ENCODE measurements at places on chromosomes 16 and 17. TPM values are rescaled to one million over a fixed set of nuclear protein-coding genes. Genes with fewer than 3 reads are reported as not detected.

DNA sequence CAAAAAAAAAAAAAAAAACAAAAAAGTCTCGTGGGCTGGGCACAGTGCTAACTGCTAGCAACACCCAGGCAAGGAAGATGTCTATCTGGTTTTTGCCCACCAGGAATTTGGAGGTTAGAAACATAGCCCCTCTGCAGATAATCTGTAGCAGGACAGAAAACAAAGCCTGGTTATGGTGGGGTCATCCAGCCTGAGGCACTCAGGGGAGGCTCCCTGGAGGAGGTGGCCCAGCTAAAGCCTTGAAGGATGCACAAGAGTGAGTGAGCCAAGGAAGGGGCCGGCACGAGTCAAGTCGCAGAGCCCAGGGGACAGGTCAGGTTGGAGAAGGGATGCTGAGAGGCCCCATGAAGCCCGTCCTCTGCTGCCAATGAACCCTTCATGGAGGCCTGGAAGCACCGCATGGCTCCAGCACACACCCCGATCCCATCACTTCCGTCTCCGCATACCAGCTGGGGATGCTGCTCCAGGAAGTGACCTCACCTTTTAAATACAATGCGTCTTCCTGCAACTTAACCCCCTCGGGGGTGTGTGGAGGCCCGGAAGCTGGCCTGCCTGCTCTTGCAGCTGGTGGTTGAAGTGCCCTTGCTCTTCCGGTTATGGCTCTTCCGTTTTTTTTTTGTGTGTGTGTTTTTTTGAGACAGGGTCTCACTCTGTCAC is 86.5 kb downstream of the ENGASE start:
- H3K4me1 ChIP-seq = no peaks in the 10 kb centered on the region
- H3K4me3 ChIP-seq = no peak overlapping the region

DNA sequence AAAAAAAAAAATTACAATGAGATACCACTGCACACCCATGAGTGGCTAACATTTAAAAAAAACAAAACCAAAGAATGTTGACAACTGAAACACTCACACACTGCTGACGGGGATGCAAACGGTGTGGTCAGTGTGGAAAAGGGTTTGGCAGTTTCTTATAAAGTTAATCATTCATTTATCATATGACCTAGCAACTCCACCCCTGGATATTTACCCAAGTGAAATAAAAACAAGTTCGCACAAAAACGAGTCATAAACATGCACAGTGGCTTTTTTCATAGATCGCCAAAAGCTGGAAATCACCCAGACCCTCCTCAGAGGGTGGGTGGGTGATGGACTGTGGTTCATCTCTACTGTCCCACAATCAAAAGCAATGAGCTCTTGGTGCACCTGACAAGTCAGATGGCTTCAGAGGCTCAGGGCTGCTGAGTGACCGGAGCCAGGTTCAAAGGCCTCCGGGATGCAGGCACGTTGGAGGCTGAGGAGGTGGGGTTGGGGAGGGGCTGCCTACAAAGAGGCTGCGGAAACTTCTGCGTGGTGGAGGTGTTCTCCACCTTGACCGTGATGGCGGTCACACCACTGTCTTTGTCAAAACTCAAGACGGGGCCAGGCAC is 14.2 kb downstream of the RAB40B start:
- H3K36me3 ChIP-seq = no peaks in the 10 kb centered on the region
- H3K27ac ChIP-seq = no peak overlapping the region
- peaks cover 19% of the 10 kb centered on the region for H3K4me1 ChIP-seq
- no peak for DNase-seq
- H3K4me3 ChIP-seq = no peak overlapping the region

GRCh38 chr16:85180827-85181738 is 68.8 kb upstream of the CIBAR2 start:
- H3K27ac ChIP-seq = no peak overlapping the region
- peaks cover 11% of the 10 kb centered on the region for H3K4me1 ChIP-seq
- H3K27me3 ChIP-seq = no peaks in the 10 kb centered on the region
- H3K4me3 ChIP-seq = no peak overlapping the region
- no peak for DNase-seq

Gene RND2
- total RNA-seq = 0.98 TPM

Gene TMEM220
- total RNA-seq = 4.5 TPM

Measured in heart right ventricle (tissue), 16 donors.